ENCODE measurements at places on chromosomes 12 and 14.

GRCh38 chr12:18254081-18254480 is 7.2 kb upstream of the PIK3C2G start:
- DNase-seq = no peak

DNA sequence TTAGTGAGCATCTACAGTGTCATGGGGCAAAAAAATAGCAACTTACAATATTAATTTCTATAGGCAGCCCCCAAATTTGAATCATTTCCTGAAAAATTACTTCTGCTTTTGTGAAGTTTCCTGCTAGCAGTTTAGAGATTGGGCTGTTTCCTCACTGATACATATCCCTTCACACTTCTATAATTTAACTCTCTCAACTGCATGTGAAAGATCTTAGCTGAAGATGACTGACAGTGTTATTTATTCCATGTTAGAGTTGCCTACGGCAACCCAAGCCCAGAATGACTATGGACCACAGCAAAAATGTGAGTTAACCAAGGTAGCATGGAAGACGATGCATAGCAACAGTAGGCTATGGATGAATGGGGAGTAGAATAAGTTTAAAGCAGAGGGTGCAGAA is at the start of gene KLRG1:
Gene KLRG1, plus strand, starts transcription at position 134 of the 400 bp plus-strand sequence. Its CDS starts 90 bp downstream, at position 224.
- DNase-seq = no peak

GRCh38 chr12:65741656-65742017 is 82.6 kb upstream of the HMGA2 start:
- DNase-seq = no peak

- no peak for DNase-seq
Observed at GRCh38 chr14:104563191-104563741, 16.3 kb upstream of the C14orf180 start.

GRCh38 chr12:98970950-98971349 is 325.9 kb downstream of the APAF1 start:
- no peak for DNase-seq

- no peak for DNase-seq
Observed at GRCh38 chr12:111457577-111457976, 51.9 kb downstream of the SH2B3 start.

DNA sequence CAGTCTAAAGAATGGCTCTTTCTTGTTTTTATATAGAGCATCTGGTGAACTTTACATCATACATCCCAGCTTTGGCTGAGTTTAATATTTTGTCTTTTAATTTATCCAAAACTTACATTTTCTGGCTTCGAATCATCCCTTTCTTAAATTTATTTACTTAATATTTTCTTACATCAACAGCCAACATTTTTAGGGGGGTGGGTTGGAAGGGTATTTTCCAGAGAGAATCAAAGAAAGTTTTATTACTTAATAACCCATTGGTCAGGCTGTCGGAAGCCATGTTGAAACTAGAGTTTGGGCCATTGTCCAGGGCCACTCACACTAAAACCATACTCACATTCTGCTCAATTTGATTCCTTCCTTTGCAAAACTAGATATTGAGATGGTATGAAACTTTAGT is 220.2 kb downstream of the AEBP2 start:
- DNase-seq = no peak

DNA sequence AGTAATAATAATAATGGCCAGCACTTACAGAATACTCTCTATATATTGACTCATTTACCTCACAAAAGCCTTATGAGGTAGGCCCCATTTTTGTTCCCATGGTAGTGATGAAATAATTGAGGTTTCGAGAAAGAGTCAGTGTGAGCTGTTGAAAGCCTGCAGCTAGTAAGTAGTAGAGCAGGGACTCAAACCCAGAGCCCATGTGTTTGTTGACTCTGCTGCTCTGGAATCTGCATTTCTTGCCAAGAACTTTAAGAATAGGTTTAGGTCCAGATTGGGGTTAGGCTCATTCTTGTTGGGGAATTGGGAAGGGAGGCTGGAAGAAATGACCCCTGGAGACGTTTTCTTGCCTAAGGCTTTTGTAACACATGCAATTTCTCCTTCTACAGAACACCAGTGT is 27.9 kb downstream of the DYRK4 start:
- DNase-seq = no peak

- no peak for DNase-seq
Observed at GRCh38 chr12:40022850-40023249, 83.0 kb downstream of the SLC2A13 start.
